Left lung (tissue), 14 donors: ENCODE measurements at places on chromosomes 6 and 20.

GRCh38 chr6:106751501-106752252 is 122.3 kb downstream of the QRSL1 start:
- DNase-seq: no peak

GRCh38 chr6:134647861-134648260 is 302.0 kb downstream of the ALDH8A1 start:
- no peak for DNase-seq

DNA sequence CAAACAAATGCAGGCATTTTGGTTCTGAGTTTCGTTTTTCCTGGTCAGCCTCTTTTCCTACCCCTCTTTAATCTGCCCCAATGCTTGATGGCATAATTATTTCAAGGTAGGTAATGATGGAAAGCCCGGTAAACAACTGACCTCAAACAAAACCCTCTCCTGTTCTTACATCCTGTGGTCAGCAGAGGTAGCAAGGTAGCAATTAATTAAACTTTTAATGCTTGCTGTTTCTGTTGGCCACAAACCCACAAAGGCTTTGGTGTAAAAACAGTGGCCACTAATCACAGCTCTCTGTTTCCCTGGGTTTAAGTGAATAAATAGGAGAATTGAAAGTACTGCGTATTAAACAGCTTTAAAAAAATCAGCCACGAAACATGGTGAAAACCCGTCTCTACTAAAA is 261.5 kb upstream of the SOX4 start:
- no peak for DNase-seq

- no peak for DNase-seq
Measured at GRCh38 chr20:59412875-59413284, 112.5 kb downstream of the EDN3 start.

DNA sequence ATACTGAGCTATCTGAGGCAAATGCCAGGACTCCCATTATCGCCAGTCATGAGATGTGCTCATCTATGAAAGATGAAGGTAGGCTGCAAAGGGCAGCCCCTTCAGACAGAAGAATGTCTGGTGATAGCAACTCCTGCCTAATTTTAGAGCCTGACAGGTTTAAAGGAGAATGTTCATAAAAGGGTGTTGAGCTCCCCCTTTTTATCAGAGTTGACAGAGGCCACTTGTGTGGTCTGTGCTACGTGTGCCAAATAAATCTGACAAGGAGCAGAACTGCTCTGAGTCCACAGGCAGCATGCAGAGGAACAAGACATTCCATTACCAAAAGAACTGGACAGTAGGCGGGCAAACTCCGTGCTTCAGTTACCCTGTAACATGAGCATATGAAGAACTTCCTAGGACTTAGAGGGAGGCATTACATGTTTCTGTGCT is 101.8 kb downstream of the PREP start:
- DNase-seq: no peak

GRCh38 chr20:61082720-61083119 is 169.3 kb upstream of the CDH4 start:
- no peak for DNase-seq

- DNase-seq: no peak
Measured at GRCh38 chr20:62059920-62060630, 5.6 kb downstream of the TAF4 start.

DNA sequence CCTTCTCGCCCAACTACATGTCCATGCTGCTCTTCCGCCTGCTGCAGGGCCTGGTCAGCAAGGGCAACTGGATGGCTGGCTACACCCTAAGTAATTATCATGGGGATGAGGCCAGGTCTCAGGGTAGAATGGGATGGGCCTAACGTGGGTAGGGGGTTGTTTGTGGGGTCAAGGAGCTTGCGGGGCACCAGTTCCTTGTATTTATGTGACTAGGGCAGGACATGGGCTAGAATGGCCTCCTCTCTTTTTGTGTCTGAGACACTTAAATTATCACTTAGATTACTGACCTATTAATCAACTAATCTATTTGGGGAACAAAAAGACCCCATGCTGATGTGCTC is 10.7 kb downstream of the SLC22A1 start:
- no peak for DNase-seq

- DNase-seq: no peak
Measured at GRCh38 chr20:37331060-37331857, 14.7 kb upstream of the SRC start.

GRCh38 chr20:21224217-21224616 is 78.9 kb upstream of the XRN2 start:
- no peak for DNase-seq

- DNase-seq: no peak
Measured at GRCh38 chr20:32528171-32528891, 56.8 kb downstream of the NOL4L start.

DNA sequence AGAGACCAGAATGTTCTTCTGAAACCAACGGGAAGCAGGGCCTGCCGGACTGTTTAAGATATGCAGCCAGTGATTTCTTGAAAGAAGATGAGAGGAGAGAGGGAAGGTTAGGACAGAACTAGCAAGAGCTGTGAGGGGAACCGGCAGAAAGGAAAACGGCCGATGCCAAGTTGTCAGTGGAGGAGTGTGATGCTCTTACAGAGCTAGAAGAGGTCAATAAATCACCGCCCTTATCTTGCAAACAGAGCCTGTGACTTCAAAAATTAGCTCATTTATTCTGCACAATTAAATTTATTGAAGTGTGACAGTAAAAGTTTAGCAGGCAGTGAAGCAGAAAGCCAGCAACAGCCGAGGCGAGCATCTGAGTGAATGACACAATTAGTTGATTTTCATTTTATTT is 509.5 kb upstream of the ID4 start:
- no peak for DNase-seq

GRCh38 chr20:57483287-57484050 is 41.5 kb downstream of the CTCFL start:
- DNase-seq: no peak

DNA sequence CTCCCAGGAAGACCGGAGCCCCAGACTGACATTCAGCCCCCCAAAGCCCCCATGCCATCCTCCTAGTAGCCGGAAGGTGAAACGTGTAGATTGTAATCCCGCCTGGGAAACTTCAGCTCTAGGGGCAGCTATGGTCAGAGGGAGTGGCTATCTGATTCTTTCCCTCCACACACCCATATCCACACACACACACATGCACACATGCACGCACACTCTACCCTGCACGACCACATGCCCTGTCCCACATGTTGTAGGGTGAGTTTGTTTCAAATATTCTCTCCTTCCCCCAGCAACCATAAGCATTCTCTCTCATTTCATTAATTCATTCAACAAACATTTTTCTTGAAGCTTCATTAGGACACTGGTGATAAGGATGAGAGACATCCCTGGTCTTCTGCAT is 42.2 kb downstream of the MAFB start:
- no peak for DNase-seq

- DNase-seq: no peak
Measured at GRCh38 chr20:33370291-33370690, 31.0 kb downstream of the CDK5RAP1 start.

GRCh38 chr6:43886067-43886461 is 116.1 kb downstream of the VEGFA start:
- no peak for DNase-seq

GRCh38 chr6:161631676-161632194 is 357.9 kb upstream of the AGPAT4 start:
- DNase-seq: no peak

- DNase-seq: no peak
Measured at GRCh38 chr6:12653486-12653885, 63.1 kb upstream of the PHACTR1 start.

DNA sequence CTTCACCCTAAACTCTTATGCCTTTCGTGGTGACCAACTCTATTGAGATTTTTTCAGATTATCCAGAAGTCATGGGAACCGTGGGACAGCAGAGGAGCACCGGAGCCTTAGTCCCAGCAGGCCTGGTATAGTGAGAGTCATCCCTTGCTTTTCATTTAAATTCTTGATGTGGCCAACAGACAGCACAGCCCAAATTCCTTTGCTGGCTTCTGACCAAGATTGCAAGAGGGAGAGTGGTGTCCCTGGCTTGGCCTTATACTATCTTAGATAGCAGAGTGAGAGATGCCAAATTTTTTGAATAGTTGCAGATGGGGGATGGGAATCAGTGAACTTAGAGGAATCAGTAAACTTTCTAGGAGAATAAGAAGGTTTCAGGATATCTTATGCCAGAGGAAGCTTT is 7.8 kb downstream of the STX11 start:
- DNase-seq: no peak

GRCh38 chr6:67717281-67717680 is 917.8 kb upstream of the ADGRB3 start:
- DNase-seq: no peak

DNA sequence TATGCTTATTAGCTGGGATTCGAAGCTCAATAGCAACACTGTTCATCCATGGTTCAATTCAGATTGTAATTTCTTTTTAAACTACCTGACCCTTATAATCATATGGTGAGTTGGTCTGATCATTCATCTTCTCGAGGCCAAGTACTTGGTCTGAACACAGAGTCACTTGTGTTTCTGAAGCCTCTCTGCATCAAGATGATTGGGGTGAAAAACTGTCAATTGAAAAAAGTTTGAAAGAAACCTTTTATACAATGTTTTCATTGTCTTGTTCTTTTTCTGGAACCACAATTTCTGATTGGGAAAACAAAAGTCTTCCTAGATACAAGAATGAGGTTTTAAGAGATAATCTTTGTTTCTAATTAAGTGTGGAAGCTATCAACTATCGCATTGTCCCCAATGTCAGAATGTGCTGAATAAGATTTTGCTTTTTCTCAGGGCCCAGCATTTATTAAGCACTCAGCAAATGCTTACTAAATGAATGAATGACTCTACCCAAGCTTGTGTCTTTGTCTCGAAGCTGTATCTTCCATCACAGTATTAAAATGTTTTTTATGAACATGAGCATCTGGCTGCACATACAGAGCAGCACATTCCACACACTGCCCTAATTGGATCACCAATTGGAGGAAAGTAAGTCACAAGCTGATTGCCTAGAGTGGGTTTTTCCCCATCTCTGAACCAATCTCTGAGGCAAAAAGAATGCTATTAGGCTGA is 45.0 kb upstream of the MOXD1 start:
- no peak for DNase-seq

DNA sequence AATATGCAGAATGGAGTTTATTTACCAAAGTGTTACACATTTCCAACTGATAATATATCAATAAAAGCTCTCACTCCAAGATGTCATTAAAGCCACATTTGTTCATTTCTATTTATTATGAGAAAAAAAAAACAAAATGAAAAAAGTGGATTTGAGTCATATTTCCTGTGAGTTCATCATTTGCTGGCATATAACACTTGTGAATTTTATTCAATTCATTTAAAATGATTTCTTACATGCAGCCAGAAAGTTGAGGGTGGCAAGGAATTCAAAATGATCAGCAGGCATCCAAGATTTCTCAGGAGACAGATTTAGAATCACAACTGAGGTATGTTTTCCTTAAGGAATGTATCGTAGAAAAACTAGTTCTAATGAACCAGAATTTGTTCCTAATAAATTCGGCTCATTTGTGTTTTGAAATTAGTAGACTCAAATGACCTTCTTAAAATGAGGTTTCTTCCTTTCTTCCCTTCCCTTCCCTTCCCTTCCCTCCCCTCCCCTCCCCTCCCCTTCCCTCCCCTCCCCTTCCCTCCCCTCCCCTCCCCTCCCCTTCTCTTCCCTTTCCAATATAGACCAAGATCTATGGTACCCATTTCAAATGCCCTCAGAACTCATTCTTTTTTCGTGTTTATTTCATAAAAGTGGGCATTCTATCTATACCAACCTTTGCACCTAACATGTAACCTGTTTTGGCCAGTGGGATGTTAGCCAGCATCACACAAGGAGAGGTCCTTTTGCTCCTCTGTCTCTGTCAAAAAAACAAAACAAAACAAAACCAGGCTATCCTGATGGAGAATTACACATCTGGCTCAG is 357.9 kb upstream of the TSHZ2 start:
- no peak for DNase-seq

GRCh38 chr6:95866732-95867131 is 149.0 kb upstream of the FUT9 start:
- no peak for DNase-seq

DNA sequence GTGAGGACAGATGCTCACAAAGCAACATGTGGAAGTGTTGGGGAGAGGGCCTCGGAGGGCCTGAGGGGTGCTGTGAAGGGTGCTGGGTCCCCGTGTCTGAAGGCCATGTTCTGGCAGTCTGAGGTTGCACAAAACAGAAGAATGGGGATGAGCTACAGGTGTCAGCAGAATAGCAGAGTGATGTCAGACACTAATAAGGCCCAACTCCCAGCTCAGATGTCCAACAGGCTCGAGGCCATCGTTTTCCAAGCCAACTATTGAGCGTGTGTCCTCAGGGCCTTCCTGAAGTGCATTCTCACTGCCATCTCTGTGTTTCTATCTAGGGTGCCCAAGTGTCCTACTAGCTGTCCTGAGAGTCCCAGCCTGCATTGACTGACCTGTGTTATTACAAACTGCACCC is 7.9 kb downstream of the BFSP1 start:
- DNase-seq: no peak

- no peak for DNase-seq
Measured at GRCh38 chr6:134230940-134231339, 87.0 kb downstream of the SGK1 start.

- no peak for DNase-seq
Measured at GRCh38 chr20:34293589-34293988, 9.6 kb downstream of the AHCY start.

- DNase-seq: no peak
Measured at GRCh38 chr20:10185741-10186558, 32.7 kb upstream of the SNAP25 start.

GRCh38 chr6:106519460-106520394 is 109.6 kb downstream of the RTN4IP1 start:
- DNase-seq: peak; percentile 83

DNA sequence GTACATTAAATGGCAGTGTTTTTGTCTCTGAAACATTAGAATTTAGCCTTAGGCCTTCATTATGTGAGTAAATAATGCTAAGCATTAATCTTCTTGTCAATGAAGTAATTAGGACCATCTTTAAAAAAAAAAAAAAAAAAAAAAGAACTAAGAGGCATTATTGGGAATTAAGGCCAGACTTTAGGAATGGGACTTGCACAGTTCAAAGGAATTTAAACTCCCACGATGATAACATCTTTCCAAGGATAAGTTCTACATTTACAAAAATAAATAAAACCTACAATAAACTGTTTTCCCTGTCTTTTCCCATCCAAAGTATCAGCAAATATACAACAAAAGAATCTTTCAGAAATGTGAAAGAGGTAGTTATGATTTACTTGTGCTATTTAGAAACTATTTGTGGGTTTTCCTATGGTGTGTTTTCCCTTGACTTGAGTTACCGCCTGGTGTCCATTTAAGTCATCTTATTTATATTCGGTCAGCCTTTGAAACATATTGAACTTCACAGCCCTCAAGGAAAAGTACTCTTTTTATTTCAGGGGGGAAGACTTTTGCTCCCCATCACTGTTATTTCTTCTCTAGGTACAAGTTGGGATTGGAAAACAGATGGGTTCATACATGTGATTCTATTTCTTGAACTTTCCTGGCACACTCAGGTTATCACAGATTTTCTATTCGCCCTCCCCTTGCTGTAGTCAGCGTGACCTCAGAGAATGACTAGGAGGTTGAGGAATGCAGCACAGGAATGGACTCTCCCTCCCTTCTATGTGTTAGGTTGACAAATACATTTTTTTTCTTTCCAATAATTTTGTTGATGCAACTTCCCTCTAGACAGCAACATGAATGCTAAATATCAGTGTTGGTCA is 13.6 kb downstream of the STMND1 start:
- DNase-seq: peak; percentile 30
